ENCODE measurements at places on chromosomes 16 and 17. TPM values are rescaled to one million over a fixed set of nuclear protein-coding genes. Genes with fewer than 3 reads are reported as not detected.

Gene TMEM95
- not detected for total RNA-seq

- no peaks in the 10 kb centered on the region for H3K27me3 ChIP-seq
- DNase-seq: no peak
- no peaks in the 10 kb centered on the region for H3K36me3 ChIP-seq
- peaks cover 2% of the 10 kb centered on the region for H3K4me1 ChIP-seq
Observed at GRCh38 chr16:80546249-80546648, 5.5 kb downstream of the DYNLRB2 start.

DNA sequence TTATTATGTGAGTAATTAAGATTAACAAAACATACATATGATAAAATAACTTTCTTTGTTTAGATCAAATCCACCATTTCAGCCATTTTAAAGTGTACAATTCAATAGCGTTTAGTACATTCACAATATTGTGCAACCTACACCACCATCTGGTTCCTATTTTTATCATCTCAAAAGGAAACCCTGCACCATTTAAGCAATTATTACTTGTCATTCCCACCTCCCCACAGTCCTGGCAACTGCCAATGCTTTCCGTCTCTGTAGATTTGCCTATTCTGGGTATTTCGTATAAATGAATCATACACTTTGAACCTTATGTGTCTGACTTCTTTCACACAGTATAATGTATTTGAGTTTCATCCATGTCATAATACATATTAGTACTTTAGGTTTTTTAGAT, 162.5 kb upstream of the CNTNAP4 start:
- no peaks in the 10 kb centered on the region for H3K4me1 ChIP-seq
- H3K27ac ChIP-seq: no peak overlapping the region
- no peaks in the 10 kb centered on the region for H3K27me3 ChIP-seq
- DNase-seq: no peak
- no peaks in the 10 kb centered on the region for H3K36me3 ChIP-seq

DNA sequence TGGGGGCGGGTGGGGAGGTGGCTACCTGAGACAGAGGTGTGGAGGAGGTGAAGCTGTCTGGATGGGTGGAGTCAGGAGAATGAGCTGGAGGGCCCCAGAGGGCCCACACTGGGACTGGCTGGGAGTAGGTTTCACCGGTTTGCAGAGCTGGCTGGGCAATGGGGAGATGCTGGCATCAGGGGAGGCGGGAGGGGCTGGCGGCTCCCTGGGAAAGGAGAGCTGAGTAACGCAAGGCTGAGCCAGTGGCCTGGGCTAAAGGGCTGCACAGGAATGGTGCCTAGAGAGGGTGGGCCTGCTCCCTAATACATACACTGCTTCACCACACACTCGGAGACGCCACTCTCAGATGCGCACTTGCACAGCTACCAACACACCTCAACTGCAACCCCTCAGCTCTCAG, 12.4 kb downstream of the P3H4 start:
- H3K27ac ChIP-seq: no peak overlapping the region
- no peaks in the 10 kb centered on the region for H3K4me1 ChIP-seq

Gene BCO1
- not detected for total RNA-seq

GRCh38 chr16:82716361-82716855, 89.6 kb downstream of the CDH13 start:
- no peaks in the 10 kb centered on the region for H3K36me3 ChIP-seq
- no peak for DNase-seq
- no peaks in the 10 kb centered on the region for H3K4me1 ChIP-seq
- H3K27ac ChIP-seq: peak overlapping the region; percentile 88
- H3K27me3 ChIP-seq: no peaks in the 10 kb centered on the region

GRCh38 chr16:48321317-48322036, 63.7 kb downstream of the SIAH1 start:
- H3K4me1 ChIP-seq: peaks cover 5% of the 10 kb centered on the region
- no peaks in the 10 kb centered on the region for H3K27me3 ChIP-seq
- no peak overlapping the region for H3K4me3 ChIP-seq
- DNase-seq: no peak

GRCh38 chr17:5869041-5869745, 201.0 kb upstream of the WSCD1 start:
- no peak for DNase-seq
- H3K36me3 ChIP-seq: no peaks in the 10 kb centered on the region

DNA sequence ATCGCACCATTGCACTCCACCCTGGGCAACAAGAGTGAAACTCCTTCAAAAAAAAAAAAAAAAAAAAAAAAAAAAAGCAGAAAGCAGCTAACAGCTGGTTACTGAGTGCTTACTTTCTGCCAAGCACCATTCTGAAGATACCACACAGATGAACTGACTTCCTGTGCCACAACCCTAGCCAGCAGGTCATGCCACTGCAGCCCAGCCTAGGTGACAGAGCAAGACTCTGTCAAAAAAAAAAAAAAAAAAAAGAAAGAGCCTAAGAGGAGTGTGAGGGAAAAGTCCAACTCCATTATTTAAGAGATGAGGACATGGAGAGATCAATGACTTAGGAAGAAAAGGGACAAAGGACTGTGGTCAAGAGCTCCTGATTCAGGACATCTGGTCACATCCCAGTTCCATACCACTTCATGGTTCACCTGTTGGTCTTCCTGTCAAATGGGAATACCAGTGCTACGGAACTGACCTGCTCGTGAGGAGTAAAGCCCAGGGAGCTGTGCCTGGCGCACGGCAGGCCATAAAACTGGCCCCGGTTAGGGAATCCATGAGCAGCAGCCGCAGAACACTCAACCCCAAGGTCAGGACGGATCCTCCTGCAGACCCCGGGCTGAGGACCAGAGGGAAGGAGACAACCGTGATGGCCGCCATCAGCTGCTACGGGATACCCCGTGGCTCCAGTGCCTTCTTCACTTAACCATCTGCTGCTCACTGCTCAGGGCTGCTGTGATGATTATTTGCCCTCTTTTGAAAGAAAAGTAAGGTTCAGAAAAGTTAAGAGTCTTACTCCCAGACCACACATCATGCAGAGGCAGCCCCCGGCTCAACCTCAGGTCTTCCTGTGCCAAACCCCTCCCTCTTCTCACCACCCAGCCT, 950 bp downstream of the KLHDC4 start:
- no peaks in the 10 kb centered on the region for H3K27me3 ChIP-seq
- H3K4me3 ChIP-seq: peak overlapping the region; percentile 99
- peak overlapping the region; percentile 90 for H3K27ac ChIP-seq
- no peak for DNase-seq

DNA sequence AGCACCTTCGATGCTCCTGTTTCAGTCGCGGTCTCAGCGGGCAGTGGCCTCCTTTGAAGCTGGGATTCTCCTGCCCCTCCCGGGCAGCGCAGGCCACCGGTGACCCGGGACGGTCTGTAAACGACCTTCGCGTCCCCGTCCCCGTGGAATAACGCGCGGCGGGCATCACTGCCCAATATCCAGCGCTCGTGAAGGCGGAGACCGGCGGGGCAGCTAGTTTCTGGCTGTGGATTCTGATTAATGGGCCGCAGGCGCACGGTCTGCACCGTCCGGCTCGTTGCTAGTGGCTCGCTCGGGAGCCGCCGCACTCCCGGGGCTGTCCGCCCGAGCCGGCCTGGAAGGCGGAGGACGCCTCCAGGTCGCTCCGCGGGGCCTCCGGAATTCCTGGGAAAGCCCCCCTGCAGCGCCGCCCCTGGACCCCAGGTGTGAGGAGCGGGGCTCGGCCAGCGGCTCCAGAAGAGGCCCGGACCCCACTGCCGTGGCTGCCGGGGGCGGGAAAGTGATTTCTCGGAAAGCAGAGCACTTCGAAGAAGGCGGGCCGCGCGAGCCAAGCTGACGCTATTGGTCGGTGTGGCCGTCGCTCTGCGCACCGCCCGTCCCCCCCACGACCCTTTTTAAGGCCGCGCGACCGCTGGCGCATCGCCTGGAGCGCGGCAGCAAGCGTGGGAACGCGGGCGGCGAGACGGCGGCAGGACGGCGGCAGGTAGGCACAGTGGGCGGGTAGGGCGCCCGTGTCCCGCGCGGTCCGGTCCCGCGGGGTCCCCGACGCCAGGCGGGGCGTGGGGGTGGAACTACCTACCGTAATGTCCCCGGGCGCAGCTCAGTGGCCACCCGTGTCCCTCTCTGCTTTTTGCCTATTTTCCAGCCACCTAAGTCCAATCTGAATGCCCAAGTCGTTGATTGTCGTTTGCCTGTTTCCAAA, at the start of gene IRF8:
Gene IRF8, plus strand, starts transcription at position 642 of the 922 bp plus-strand sequence. CDS start 3,854 bp downstream, outside the sequence.
- peak within 1 kb of the TSS; percentile 35 for H3K4me3 ChIP-seq
- H3K27me3 ChIP-seq: no peaks in the 10 kb centered on the region
- peaks cover 24% of the 10 kb centered on the region for H3K4me1 ChIP-seq

- H3K36me3 ChIP-seq: peaks cover 5% of the 10 kb centered on the region
- H3K4me1 ChIP-seq: no peaks in the 10 kb centered on the region
- no peaks in the 10 kb centered on the region for H3K27me3 ChIP-seq
- H3K27ac ChIP-seq: peak overlapping the region; percentile 71
- DNase-seq: no peak
- no peak overlapping the region for H3K4me3 ChIP-seq
Observed at GRCh38 chr17:1039123-1039507, 42.2 kb downstream of the TIMM22 start.

Gene TMEM208
- 16.9 TPM for total RNA-seq

Gene CDH13
- total RNA-seq: 75.4 TPM

GRCh38 chr17:29954405-29954804, 13.0 kb downstream of the EFCAB5 start:
- no peak for DNase-seq
- H3K36me3 ChIP-seq: no peaks in the 10 kb centered on the region
- H3K27me3 ChIP-seq: no peaks in the 10 kb centered on the region
- no peaks in the 10 kb centered on the region for H3K4me1 ChIP-seq
- no peak overlapping the region for H3K4me3 ChIP-seq

Gene SRCIN1
- total RNA-seq: 0.52 TPM

Gene TMC5
- 0.16 TPM for total RNA-seq

- H3K4me1 ChIP-seq: no peaks in the 10 kb centered on the region
- peak overlapping the region; percentile 50 for H3K27ac ChIP-seq
- peaks cover 78% of the 10 kb centered on the region for H3K36me3 ChIP-seq
- H3K4me3 ChIP-seq: no peak overlapping the region
- no peak for DNase-seq
Observed at GRCh38 chr17:82570277-82570676, 50.7 kb downstream of the FOXK2 start.

DNA sequence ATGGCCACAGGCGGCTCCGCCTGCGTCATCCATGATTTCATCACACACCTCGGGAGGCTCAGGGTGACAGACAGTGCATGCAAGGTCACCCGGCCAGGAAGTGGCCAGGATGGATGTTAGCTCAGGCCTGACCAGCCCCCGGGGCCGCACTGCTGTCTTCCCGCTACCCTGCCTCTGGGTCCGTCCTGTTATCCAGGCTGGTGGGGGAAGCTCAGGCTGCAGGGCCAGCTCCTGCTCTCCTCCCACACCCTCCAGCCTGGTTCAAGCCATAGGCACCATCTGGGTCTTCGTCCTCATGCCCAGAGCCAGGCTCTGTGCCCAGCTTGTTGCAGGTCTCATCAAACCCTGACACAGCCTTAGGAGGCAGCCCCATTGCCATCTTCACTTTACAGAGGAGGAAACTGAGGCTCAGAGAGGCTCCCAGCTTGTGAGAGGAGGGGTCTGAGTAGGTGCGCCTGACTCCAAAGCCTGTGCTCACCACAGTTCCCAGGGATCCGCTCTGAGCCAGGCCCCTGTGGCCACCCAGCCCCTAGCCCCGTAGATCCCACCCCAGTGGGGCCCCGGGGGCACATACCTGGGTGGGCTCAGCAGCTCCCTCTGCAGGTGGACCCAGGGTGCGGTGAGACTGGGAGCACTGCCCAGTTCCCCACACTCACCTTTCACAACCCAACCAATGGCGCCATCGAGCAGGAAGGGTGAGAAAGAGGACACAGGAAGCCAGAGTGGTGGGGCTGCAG, 412 bp upstream of the ADGRG3 start:
- H3K4me1 ChIP-seq: no peaks in the 10 kb centered on the region
- no peak overlapping the region for H3K4me3 ChIP-seq
- no peak for DNase-seq
- no peaks in the 10 kb centered on the region for H3K27me3 ChIP-seq

GRCh38 chr16:69932228-69932627, 18.9 kb upstream of the CLEC18A start:
- H3K4me1 ChIP-seq: peaks cover 23% of the 10 kb centered on the region
- peaks cover 62% of the 10 kb centered on the region for H3K36me3 ChIP-seq
- H3K27ac ChIP-seq: no peak overlapping the region
- DNase-seq: no peak

DNA sequence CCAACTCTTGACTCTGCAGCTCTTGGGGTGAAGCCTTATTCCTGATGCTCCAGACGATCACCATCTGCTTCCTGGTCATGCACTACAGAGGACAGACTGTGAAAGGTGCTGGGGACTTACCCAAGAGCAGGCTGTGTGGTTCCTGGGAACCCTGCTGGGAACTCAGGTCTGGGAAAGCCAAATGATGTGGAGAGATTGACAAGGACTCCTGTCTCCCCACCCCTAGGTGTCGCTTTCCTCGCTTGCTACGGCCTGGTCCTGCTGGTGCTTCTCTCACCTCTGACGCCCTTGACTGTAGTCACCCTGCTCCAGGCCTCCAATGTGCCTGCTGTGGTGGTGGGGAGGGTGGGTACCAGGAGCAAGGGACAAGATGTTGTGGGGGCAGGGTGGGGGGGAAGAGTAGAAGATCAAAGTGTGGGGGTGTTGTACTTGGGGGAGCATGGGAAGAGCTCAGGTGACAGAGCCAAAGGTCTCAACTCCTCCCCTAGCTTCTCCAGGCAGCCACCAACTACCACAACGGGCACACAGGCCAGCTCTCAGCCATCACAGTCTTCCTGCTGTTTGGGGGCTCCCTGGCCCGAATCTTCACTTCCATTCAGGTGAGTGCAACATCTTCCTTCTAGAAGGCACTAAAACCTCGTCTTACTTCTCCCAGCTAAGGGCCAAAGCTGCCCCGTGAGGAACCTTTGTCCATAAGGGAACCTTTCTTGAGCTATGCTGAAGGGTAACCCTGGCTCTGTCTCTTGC, 3.0 kb downstream of the SOX15 start:
- H3K27me3 ChIP-seq: no peaks in the 10 kb centered on the region
- no peak for DNase-seq
- peak overlapping the region; percentile 77 for H3K27ac ChIP-seq
- no peak overlapping the region for H3K4me3 ChIP-seq

DNA sequence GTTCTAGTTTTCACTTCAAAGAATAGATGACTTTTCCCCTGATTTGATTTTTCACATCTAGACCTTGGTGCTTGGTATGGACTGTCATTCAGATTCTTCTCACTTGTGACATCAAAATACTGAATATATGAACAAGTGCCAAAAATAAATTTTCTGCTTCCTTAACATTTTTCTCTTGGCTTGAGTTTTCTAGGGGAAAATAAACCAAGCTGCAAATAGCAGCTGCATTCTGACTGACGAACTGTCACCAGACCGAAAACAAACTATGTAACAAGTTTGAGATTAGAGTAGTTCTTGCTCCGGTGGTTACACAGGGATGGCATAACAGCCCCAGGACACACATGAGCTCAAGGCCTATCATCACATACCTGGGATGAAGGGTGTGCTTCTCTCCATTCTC, 345.7 kb downstream of the CNTNAP4 start:
- no peaks in the 10 kb centered on the region for H3K36me3 ChIP-seq
- no peaks in the 10 kb centered on the region for H3K27me3 ChIP-seq
- no peak overlapping the region for H3K4me3 ChIP-seq
- H3K27ac ChIP-seq: no peak overlapping the region
- no peaks in the 10 kb centered on the region for H3K4me1 ChIP-seq
- no peak for DNase-seq
